Activated CD4-positive, alpha-beta memory T cell treated with anti-CD3 and anti-CD28 coated beads for 36 hours (primary cell): ENCODE measurements at places on chromosomes 7 and 10. TPM values are rescaled to one million over a fixed set of nuclear protein-coding genes. Genes with fewer than 3 reads are reported as not detected.

DNA sequence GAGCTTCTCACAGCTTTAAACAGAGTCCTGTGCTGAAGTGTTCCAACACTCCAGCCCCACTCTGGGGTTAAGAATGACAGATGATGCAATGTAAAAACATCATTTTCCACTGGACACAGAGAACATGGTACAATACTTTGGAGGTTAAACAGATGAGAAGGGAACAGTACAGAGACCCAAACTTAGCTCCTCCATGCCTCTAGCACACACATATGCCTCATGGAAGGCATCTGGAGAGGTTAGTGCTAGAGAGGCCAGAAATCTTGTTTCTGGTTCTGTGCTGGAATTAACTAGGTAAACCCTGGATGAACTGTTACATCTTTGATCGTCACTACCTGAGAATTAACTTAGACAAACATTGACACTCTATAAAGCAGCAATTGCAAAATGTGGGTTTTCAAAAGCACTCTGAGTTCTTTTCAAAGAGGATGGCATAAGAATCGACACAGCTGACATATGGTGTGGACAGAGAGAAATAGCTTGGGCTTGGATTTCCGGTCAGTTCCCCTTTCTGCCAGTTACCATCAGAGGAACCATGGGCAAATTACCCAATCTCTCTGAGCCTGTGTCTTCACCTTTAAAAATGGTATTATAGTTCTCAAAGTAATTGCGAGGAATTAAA lies 81.9 kb downstream of the KCNMA1 start:
- H3K36me3 ChIP-seq = no peaks in the 10 kb centered on the region
- no peaks in the 10 kb centered on the region for H3K27me3 ChIP-seq
- DNase-seq = no peak
- no peak overlapping the region for H3K4me3 ChIP-seq

DNA sequence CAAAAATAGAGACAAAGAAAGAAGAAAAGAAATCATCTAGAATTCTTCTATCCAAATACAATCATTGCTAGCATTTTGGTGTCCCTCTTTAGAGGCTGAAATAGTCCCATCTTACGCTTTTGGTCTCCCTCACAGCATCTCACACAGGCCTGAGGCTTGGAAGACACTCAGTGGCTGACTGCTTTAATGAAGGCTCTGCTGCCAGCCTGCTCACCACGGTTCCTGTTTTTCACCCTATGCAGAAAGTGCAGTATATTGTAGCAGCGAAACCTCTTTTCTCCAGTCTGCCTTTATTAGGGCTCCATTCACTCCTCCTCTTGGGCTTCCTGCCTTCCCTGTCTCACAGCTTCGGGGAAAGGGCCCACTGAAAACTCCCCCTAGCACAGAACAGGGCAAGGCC lies 102.2 kb downstream of the JCAD start:
- no peaks in the 10 kb centered on the region for H3K4me1 ChIP-seq
- H3K4me3 ChIP-seq = no peak overlapping the region
- H3K27me3 ChIP-seq = peaks cover 4% of the 10 kb centered on the region
- DNase-seq = no peak
- no peak overlapping the region for H3K27ac ChIP-seq

DNA sequence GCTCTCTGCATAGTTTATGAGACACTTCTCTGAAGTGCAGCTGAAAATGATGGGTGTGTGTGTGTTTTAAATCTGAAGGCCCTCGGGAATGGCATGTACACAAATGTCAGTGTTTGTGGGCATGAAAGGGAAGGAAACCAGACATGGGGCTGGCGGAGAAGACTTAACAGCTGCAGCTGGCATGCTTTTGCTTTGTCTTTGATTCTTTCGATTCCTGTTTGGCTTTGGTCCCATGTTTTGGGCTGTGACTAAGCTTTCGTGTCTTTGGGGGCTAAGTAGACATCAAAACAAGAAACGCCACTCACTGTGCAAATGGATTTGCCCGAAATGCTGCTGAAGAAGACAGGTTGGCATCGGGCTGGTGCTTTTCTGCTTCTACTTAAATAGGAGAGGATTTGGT lies 179.3 kb downstream of the PFKFB3 start:
- H3K27ac ChIP-seq = peak overlapping the region; percentile 77
- H3K36me3 ChIP-seq = peaks cover 27% of the 10 kb centered on the region
- peak overlapping the region; percentile 47 for H3K4me3 ChIP-seq
- H3K4me1 ChIP-seq = peaks cover 29% of the 10 kb centered on the region

DNA sequence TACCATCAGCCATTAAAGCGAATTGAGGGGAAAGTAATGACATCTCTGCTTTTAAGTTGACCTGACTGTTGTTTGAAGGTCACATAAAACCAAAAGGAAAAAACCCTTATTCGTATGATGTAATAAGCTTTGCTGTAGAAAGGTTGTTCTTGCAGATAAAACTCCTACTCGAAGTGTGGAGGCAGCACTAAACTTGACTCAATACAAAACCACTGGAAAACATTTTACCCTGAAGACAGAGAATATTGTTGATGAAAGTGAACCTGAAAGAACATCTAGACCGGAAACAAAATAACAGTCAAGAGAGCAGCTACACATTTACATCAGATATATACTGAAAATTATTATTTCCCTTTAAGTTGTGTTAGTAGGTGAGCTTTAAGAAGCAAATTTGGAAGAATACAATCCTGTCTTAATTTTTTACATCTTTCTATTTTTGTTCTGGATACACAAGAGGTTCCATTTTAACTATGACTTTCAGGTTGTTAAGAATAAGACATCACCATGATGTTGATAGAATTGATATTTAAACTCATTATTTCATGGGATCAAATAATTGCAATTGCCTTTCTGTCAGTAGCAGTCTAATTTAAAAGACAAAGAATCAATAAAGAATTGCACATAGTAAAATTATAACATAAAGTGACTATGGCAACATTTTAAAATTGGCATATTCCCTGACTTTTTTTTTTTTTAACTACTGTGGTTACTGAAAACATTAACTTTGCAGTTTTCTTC lies 6.4 kb downstream of the ETV1 start:
- peaks cover 13% of the 10 kb centered on the region for H3K27me3 ChIP-seq
- DNase-seq = no peak
- no peaks in the 10 kb centered on the region for H3K36me3 ChIP-seq
- H3K4me1 ChIP-seq = peaks cover 3% of the 10 kb centered on the region
- no peak overlapping the region for H3K27ac ChIP-seq

DNA sequence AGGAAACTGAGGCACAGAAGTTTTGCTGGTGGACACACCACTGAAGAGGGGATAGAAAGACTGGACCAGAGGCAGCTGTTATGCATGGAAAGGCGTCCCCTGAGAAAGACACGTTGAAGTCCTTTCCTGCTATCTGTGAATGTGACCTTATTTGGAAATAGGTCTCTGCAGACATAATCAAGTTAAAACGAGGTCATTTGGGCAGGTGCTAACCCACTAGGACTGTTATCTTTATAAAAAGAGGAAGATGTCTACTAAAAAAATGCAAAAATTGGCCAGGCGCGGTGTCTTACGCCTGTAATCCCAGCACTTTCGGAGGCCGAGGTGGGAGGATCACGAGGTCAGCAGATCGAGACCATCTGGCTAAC lies 31.6 kb downstream of the ELMO1 start:
- no peak overlapping the region for H3K27ac ChIP-seq
- no peak for DNase-seq
- H3K36me3 ChIP-seq = peaks cover 9% of the 10 kb centered on the region
- H3K27me3 ChIP-seq = no peaks in the 10 kb centered on the region
- H3K4me3 ChIP-seq = no peak overlapping the region

The INSYN2A gene
- total RNA-seq = not detected

The NXPH1 gene
- total RNA-seq = not detected

The DRGX gene
- total RNA-seq = not detected

The TDRD1 gene
- 0.76 TPM for total RNA-seq
